ENCODE measurements at places on chromosomes 2 and 18.

DNA sequence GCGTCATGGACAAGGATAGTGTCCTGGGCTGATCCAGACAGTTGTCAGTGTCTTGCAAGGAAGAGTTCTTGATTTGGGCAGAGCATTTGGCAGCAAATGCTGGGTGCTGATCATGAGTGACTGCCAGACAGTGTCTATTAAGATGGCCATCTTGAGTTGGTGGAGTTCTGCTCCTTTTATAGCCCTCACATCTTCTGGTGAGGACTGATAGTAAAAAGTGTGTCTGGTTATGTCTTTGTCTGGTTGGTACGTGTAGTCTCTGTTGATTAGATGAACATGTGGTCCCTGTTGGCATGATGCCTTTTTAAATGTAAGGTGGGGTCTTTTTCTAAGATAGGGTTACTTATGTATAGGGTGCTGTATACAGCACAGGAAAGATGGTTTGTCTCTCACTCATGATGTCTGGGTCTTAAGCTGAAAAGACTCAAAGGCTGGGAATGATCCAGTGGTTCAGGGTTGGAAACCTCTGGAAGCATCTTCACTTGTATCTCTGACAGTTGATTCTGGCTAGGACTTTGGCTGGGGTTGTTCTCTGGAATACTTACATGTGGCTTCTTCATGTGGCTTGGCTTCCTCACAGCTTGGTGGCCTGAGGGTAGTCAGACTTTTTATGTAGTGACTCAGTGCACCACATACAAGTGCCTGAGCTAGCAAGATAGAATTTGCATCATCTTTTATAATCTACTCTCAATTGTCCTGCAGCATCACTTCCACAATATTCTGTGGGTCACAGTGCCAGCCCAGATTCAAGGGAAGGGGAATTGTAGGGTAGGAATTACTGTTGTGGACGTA, 11.8 kb downstream of the MTX2 start:
- DNase-seq = no peak

- no peak for DNase-seq
Observed at GRCh38 chr2:148949348-148949747, 74.3 kb downstream of the KIF5C start.

GRCh38 chr2:30527859-30528258, 80.8 kb downstream of the LCLAT1 start:
- DNase-seq = no peak

DNA sequence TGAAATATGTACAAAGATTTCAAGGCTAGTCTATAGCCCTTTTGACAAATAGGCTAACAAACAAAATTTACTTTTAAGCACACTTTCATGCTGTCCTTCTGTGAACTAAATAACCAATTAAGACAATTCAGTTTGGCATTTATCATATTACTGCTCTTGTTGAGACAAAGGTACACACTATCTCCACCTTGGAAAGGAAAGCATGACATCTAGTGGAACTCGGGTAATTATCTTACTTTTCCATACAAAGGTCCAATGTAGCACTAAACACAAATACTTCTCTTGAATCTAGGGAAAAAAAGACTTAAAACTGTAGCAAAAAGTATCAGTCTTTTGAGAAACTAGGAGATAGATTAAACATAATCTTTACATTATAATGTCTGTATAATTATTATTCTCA, 125.0 kb upstream of the CD226 start:
- DNase-seq = peak; percentile 21

GRCh38 chr18:21284540-21284939, 42.5 kb downstream of the GREB1L start:
- DNase-seq = no peak

- no peak for DNase-seq
Observed at GRCh38 chr2:169822785-169823392, 1.8 kb downstream of the METTL5 start.

DNA sequence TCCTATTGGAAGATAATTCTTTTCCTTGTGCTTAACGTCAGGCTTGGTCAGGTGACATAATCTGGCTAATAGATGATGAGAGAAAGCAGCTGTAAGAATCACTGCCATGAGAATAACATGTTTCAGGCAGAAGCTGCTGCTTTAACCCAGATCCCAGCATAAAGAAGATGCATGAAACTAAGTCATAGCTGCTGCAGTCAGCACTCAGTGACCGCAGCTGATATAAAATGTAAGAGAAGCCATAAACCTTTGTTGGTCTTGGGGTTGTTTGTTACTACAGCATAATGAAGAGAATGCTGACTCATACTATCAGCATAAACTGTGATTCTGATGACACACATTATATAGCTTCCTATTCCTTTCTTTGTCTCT, 274.3 kb upstream of the TRIB2 start:
- no peak for DNase-seq

DNA sequence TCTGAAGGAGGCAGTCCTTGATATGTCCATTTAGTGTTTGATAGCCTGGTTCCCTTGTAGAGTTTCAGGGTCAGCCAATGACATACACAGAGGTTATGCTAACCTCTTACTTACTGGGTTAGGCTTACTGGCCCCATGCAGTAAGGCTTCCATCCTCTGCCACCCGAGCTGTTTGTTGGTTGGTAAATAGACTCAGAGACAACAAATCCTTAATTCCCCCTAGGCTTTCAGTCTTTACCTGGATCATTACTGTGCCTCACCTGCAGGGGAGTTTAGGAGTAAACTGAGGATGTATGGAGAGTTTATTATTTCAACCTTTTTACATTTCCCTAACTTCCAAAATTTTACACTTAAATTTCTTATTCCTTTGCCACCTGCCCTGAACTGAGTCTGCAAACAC, 452.7 kb upstream of the HNMT start:
- no peak for DNase-seq

- DNase-seq = no peak
Observed at GRCh38 chr2:49004036-49004626, 150.2 kb downstream of the FSHR start.

DNA sequence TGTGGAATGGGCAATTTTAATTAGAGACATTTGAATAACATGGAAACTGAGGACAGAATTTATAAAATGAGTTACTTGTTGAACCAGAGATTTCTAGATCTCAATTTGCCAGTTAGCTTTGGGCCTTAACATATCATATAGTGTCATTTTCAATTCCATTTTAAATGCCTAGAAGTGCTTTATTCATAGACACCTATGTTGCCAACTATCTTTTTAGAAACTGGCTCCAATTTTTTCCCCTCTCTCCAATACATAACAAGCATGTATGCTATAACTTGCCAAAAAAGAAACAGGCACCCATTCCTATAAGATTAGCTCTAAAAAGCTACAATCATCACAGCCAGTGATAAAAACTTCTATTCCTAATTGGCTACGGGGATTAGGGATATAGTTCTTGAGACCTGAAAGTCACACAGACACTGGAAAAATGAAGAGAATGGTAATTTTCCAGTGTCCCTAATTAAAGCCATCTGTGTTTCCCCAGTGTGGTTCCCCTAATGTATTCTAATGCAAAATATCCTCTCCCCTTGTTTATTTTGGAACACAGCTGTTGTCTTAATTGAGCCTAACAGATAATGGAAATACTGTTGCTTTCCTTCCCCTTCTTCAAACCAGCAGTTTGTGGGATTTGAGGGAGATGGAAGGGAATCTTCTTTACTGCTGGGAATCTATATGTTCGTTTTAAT, 205.5 kb upstream of the FSHR start:
- DNase-seq = no peak

DNA sequence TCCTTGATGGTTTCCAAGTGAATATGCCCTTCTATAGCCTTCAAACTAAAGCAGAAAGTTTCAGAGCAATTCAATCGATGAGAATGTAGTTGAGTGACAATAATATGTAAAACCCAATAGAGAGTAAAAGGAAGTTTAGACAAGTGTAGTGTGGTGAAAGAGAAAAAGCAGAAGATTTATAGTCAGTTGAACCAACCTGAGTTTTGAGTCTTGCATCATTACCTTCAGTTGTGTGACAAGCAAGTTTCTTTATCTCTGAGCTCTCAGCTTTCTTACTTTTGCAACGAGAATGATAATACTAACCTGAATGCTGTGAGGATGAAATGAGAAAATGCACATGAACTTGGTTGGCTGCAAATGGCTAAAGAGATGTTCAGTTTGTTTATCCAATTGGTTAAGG, 40.6 kb upstream of the TMEM247 start:
- DNase-seq = no peak

DNA sequence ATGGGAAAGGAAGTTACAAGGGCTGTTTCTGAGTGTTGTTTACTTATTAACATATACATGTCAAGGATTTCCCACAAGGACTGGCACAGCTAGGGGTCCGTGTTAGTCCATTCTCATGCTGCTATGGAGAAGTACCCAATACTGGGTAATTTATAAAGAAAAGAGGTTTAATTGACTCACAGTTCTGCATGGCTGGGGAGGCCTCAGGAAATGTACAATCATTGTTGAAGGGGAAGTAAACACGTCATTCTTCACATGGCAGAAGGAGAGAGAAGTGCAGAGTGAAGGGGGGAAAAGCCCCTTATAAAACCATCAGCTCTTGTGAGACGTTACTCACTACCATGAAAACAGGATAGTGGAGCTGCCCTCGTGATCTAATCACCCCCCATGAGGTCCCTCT, 128.9 kb upstream of the CELF4 start:
- DNase-seq = no peak

- no peak for DNase-seq
Observed at GRCh38 chr2:36002941-36003340, 352.6 kb upstream of the CRIM1 start.

DNA sequence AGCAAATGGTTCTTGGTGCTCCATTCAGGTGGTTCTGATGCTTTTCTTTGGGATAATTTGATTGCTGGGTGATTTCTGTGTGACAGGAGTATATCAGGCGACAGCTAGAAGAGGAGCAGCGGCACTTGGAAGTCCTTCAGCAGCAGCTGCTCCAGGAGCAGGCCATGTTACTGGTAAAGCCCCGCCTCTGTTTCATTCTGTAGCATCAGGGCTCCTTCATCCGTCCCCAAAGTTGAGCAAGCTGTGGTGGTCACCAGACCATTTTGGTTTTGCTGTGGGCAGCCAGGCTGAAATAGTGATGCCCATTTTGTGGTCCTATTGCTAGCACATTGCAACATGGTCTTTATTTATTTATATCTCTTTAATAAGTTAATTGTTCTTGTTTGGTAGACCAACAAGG, 132.8 kb upstream of the IL1R2 start:
- no peak for DNase-seq

- DNase-seq = no peak
Observed at GRCh38 chr2:203361922-203362321, 33.7 kb downstream of the ABI2 start.

DNA sequence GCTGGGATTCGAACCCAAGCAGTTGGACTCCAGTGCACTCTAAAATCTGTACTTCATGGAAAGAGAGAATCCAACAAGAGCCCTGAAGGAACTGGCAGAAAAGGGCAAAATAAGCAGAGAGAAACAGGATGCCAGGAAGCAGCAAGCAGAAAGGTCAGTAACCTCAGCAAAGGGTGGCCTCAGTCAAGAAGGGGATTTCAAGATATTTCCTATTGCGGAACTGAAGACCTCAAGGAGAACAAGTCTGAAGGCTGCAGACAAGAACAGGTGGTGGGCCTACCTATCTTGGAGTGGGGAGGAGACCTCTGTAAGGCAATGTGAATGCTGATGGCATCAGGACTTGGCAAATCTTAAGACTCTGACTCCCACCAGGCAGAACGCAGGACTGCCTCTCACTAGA, 20.1 kb upstream of the MREG start:
- no peak for DNase-seq

DNA sequence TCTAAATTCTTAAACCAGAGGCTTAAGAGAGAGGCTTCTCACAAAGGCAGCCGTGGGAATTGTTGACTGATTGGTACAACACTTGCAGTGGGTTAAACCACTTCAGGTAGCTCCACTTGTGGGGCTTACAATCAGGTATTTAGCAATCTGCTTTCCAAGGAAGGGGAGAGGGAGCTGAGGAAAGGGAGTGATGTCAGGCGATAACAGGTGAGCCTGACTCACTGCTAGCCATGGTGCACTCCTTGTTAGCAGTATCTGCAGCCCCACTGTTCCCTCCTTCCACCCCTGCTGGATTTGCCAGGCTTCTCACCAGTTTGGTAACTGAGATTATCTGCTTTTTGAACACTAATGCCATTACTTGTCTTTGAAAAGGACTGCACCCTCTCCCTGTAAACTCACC, 1056.7 kb upstream of the FANCL start:
- no peak for DNase-seq

- DNase-seq = no peak
Observed at GRCh38 chr2:66344087-66344663, 90.8 kb upstream of the MEIS1 start.

DNA sequence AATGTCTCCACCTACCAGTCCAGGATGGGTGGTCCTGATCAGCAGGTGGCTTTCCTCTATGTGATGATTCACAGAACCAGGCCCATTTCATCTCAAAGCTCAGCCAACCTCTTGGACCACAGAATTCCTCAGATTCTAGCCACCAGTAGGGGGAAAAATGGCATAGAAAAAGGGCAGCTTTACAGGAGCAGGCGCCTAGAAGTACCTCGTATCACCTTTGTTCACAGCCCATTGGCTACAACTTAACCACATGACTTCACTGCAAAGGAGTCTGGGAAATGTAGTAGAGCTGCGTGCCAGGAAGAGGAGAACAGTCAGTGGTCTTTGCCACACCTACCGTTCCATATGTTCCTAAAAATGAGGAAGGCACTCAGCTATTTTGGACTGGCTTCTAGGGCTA, 62.8 kb upstream of the DTNA start:
- no peak for DNase-seq

DNA sequence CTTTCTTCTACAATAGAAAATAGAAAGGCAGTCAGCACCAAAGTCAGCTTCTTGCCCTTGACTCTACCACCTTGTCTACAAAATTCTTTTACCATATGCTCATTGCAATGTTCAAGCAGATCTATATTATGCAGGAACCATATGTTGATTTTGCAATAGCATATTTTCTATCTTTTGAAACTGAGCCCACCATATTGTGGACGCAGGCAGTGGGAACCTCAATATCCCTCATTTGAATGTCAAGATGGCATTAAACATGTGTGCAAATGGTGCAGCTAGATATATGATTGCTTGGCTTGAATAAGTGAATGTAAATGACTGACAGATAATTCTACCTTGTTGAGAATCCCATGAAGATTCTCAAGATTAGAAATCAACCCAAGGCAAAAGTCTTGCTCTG, 412.7 kb upstream of the FSHR start:
- DNase-seq = no peak

GRCh38 chr2:120566331-120567035, 169.2 kb upstream of the GLI2 start:
- no peak for DNase-seq

GRCh38 chr2:241680827-241681599, 5.6 kb downstream of the DTYMK start:
- DNase-seq = no peak

- no peak for DNase-seq
Observed at GRCh38 chr2:67258831-67259230, 138.3 kb upstream of the ETAA1 start.

GRCh38 chr2:1945819-1946218, 201.5 kb upstream of the PXDN start:
- no peak for DNase-seq

DNA sequence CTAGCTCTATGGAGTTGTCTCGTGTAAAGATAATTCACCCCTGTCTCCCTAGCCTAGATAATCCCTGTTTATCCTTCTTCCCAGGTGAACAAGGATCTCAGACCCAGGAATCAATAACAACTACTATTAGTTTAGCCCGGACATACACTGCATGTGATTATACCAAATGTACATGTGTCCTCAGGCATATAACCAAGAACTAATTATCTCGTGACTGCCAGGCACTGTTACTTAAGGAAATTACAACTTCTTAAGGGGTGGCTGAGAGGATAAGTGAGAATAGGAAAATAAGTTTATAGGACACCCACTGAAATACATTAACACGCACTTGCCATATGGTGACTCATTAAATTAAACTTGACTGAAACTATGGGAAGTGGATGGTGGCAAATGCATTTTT, 126.6 kb downstream of the CNTNAP5 start:
- no peak for DNase-seq
